NCI-H446 treated with DMSO at 0.1 percent for 48 hours (cell line): ENCODE measurements at places on chromosomes 4 and X.

DNA sequence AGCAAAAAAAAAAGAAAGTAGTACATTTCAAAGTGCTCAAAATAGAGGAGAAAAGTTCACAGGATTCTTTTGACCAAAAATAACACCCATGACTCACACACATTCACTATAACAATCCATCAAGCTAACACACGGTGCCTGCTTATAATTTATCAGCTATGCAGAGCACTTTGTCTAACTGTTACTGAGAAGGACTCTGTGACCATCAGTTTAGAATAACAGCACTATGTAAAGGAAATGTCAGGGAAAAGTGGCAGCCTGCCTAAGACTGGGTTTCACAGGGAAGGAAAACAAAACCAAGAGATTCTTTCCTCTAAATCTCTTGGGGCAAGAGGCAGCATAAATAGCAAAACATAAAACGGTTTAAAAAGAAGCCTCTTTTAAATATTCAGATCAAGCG is 54.8 kb downstream of the CCDC149 start:
- no peak for DNase-seq

DNA sequence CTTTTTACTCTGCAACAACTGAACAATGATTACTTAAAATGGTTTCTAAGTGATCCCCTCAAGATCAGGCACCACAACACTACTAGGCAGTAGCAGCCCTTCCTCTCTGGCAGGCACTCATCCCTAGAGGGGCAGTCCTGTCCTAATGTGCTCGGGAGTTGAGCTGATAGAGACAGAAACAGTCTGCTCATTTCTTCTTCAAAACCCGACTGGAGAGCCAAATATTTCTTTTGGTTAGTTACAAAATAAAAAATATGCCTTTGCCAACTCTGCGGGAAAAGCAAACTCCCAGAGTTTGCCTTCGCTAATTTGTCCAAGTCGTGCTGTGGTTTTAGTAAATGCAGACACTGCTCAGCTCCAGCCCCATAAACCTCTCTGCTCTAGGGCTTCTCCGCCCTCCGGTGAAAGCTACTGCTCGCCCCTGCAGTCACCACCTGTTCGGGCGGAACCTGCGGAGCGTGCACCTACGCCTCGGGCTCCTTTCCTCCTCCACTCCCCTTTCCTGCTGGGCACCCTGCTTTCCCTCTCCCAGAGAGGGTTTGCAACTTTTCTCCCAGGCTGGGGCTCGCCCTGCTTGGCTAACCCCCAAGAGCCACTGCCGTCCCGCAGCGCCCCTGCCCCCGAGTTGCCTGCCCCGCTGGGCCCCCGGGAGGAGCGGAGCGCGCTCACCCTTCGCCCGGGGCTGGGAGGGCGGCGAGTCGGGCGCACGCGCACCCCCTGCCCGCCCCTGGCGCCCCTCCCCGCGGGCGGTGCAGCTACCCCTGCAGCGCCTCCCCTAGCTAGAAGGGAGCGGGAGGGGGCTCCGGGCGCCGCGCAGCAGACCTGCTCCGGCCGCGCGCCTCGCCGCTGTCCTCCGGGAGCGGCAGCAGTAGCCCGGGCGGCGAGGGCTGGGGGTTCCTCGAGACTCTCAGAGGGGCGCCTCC is at the start of gene NPNT:
TSS of gene NPNT (plus strand) at position 812 of the 923 bp plus-strand sequence. CDS start 182 bp downstream, outside the sequence.
- DNase-seq: peak; percentile 7

GRCh38 chr4:7676398-7676922 is 241.7 kb upstream of the PSAPL1 start:
- DNase-seq: no peak

DNA sequence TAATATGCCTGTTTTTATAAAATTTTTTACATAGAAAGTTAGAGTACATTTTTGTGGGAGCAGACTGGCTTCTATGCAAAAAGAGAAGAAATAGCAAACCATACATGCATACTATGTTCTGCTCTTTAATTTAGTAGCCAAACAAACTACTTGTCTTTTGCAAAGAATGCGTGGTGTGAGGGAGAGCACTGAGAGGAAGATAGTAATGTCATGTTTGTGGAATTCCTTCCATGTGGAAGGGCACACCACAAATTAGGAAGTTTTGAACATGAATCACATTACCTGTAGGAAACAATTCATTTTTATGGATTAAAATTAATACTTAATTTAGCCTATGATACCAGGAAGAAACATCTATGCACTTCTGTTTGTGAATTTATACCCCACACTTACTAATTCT is 1529.1 kb upstream of the ADGRL3 start:
- no peak for DNase-seq

DNA sequence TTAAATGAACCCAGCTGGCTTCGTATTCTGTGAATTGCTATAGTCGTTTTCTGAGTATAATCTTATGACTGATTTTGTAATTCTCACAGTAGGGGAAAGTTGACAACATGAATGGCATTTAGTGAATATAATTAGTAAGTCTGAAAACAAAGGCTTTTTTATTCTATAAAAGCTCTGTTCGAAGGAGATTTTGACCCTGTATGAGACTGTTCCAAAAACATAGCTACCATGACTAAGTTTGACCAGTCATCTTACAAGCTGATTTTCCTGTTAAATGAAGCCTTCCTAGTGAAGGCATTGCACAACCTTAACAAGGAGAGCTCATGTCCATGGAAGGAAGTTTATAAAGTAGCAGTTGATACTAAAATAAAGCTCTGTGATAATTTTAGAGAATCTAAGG is 242.3 kb downstream of the RPA4 start:
- no peak for DNase-seq

GRCh38 chrX:107827852-107828251 is 2.2 kb downstream of the MID2 start:
- no peak for DNase-seq

DNA sequence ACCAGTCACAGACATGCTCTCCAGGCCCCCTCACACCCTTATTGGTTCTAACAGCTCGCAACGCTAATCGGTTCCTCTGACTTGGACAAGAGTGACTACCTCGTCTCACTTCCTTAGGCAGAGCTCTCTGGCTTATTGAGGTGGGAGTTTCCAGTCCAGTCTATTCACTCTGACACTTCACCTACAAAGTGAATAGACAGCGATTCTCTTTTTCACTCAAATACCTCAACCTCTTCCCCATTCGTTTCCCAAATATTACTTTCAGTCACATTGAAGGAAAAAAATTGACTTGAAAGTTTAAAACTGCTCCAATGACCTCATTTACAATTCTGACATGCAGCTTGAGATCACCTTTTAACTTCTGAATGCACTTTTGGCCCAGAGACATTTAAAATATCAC is 17.7 kb downstream of the HELT start:
- DNase-seq: no peak

- DNase-seq: no peak
These were observed 252.7 kb downstream of the OPHN1 start for GRCh38 chrX:68180579-68180978.

- peak; percentile 20 for DNase-seq
These were observed at the start of gene EVC for GRCh38 chr4:5710961-5711478. TSS of gene EVC (plus strand) at chr4:5711201. CDS start at chr4:5711381, 180 bp downstream.

- no peak for DNase-seq
These were observed 37.4 kb downstream of the EDA2R start for GRCh38 chrX:66601522-66601921.

GRCh38 chrX:5681159-5681558 is 547.5 kb downstream of the NLGN4X start:
- DNase-seq: no peak

DNA sequence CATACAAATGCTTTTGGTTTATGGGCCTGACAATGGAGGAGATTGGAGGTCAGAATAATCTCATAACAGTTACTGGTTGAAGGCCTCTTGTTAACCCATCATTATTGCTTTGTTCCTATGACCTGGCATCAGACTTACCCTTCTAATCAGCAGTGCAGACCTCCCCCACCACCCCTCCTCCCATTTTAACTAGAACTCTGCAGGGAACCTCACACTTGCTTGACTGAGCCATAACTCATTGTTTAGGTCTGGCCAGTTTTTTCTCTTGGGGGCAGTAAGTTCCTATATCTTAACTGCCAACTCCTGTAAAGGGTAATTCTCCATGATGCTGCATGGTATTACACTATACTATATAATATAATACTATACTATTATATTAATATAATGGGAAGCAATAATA is 609.3 kb downstream of the IL1RAPL1 start:
- DNase-seq: no peak

GRCh38 chr4:38820329-38821061 is 15.9 kb upstream of the TLR1 start:
- no peak for DNase-seq

DNA sequence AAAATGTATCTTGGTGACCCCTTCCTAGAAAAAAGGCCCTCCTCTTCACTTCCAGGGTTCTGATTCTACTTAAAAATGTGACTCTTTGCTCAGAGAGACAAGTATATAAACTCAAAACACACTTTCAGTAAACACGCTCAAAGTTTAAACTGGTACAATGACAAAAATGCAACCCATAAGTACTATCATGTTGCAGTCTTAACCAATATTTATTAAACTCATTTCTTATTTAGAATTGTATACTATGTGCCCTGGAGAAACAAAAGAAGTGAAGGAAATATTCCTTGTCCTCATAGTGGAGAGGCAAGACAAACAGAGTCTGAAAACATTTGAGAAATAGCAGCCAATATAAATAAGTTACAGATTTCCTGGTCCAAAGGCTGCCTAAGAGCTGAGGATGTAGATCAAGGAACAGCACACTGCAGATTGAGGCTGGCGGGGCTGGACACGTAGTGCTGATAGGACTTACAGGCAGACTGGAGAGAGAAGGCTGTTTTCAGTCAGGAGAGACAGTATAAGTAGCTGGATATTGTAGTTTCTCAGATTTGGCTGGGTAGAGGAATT is 39.1 kb upstream of the ANXA3 start:
- no peak for DNase-seq

DNA sequence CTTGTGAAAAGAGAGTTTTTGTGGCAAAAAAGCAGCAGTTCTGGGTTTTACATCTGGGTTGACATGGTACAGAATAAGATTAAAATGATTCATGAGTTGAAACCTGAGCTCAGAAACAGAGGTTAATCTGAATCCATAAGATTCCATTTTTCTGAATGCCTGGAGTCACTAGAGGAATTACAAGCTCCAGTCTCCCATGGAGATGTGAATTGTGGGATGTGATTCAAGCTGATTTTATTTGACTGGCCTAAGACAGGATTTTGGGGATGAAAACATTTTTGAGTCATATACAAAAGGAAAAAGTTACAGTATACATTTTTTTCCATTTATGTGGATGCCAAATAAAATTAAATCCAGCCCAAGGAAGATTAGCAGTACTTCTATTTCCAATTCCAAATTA is 161.1 kb downstream of the RBM46 start:
- no peak for DNase-seq

GRCh38 chr4:89579771-89580170 is 257.2 kb downstream of the SNCA start:
- no peak for DNase-seq

GRCh38 chr4:78459327-78459726 is 92.2 kb upstream of the ANXA3 start:
- no peak for DNase-seq

GRCh38 chr4:94548571-94548970 is 96.8 kb downstream of the PDLIM5 start:
- no peak for DNase-seq

GRCh38 chr4:74456849-74457395 is 12.0 kb downstream of the AREG start:
- DNase-seq: no peak

DNA sequence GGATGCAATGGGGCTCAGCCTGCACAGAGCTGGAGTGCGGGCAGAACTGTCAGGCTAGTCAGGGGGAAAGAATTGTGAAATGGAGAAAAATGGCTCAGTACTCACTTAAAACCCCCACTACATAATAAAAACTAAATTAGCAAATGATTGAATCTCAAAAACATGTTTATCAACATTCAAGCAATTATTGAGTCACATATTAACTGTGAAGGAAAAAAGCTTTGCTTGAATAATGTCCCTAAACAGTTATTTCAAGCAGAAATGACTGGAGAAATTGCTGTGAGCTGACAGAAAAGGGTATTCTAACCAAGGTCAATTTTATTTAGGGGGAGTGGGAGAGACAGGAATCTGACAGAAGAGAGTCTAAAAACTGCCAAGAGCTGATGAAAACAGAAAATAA is 37.4 kb downstream of the GPC3 start:
- DNase-seq: no peak
